HFF-Myc (cell line): ENCODE measurements at places on chromosomes 3 and 15.

DNA sequence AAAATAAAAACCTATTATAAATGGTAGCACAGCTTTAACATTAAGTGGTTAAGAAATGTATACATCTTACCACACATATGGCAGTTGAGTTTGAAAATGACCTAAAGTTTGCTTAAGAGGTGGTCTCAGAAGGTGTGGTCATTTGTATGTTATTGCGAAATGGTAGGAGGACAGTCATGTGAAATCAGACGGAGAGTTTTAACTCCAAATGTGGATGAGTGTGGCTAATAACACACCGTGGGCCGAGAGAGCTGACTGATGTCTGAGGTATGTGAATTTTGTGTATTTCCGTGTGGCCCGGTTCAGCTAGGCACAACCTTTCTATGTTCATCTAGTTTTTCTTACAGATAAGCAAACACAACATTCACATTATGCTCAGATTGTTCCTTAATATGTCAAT, 71.9 kb downstream of the ARNT2 start:
- DNase-seq: no peak

GRCh38 chr3:192246847-192247559, 480.3 kb downstream of the FGF12 start:
- DNase-seq: no peak

GRCh38 chr15:98967096-98967495, 40.5 kb downstream of the PGPEP1L start:
- no peak for DNase-seq

GRCh38 chr3:22284559-22284958, 533.5 kb upstream of the ZNF385D start:
- DNase-seq: no peak

- no peak for DNase-seq
Observed at GRCh38 chr3:195524171-195524896, 18.8 kb downstream of the PPP1R2 start.

DNA sequence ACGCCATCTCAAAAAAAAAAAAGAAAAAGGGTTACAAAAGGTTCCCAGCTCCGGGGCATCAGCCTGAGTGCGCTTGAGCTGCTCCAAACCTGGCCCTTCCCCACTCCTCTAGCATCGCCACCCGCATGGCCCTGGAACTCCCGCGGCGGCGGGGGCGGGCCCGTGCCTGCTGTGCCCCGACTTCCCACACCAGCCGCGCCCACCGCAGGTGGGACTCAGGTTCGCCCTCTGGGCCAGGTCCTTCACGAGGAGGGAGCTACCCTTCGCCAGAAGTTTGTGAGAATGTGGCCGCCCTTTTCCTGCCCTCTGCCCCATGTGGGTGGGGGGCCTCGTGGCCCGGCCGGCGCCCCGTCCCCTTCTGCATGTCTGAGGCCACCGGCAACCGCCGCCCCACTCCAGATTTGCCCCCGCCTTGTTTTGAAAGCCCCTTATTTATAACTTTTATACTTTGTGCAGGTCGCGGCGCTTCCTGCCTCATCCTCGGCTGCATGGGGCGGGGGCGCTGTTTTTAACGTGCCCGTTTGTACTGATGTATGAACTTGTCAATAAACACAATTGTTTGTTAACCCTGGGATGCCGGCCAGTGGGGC, 507 bp upstream of the JMJD7 start:
- DNase-seq: no peak

GRCh38 chr15:35717721-35718120, 171.8 kb upstream of the DPH6 start:
- DNase-seq: no peak

- DNase-seq: no peak
Observed at GRCh38 chr3:168807448-168807847, 711.7 kb upstream of the GOLIM4 start.

GRCh38 chr3:95798628-95799027, 1015.8 kb upstream of the EPHA6 start:
- DNase-seq: no peak

DNA sequence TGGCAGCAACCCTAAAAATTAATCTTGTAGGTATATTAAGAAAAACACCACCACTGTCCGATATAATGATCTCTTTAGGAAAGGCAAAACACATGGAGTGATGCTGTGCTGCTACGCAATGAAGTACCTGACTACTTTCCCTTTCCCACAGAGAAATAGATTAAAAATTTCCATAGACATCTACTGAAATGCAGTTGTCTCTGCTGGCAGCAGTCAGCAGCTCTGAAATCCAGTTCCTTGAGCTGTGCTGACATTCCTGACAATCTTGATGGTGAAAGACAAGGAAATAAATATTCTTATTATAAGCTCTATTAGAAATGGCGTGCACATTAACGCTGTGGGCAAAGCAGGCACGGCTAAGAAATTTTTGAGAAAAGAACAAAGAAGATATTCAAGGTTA, 287.6 kb downstream of the IL5RA start:
- DNase-seq: no peak

DNA sequence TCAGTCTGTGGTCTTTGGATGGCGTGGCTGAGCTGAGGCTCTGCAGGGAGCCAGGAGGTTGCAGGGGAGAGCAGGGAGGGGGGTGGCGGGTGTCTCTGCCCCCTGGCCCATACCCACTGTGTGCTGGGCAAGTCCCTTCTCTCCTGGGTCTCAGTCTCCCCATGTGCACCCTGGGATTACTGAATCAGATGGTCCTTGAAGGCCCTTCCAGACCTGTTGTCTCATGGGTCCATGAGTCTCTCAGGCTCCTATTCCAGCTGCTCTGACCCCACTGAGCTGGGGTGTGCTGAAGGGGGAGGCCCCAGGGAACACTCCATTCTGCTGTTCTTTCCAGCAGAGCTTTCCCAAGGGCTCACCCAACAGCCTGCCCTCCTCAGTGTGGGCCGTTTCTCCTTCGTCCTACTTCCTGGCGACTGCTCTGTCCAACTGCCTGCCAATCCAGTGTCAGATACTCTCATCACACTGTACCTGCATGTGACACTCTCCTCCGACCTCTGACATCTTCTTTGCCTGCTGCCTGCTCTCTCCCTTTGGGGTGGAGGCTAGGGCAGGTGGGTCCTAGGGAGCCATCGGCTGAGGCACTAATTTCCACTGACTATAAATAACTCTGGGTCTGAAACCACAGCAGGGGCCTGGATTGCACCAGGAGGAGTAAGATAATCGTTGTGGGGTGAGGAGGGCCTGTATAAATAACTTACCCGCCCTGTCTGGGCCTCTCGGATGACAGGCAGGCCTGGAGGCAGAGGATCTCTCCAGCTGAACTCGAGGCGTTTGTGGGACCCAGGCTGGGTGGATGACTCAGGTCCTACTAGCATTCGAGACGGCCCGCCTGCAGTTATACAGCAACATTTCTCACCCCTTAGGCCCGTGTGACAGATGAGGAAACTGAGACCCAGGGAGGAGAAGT, 67.1 kb downstream of the ATP2B2 start:
- no peak for DNase-seq

DNA sequence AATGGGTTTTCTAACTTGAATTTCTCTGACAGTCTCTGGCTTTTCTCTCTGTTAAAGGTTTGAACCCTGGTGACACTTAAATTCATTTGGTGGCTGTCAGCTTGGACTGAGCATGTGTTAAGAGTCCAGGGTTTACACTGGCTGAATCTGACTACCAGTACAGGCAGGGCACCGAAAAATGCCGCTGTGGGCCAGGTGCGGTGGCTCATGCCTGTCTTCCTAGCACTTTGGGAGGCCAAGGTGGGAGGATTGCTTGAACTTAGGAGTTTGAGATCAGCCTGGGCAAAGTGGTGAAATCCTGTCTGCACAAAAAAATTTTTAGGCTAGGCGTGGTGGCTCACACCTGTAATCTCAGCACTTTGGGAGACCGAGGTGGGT, 1.8 kb downstream of the MANF start:
- no peak for DNase-seq

- no peak for DNase-seq
Observed at GRCh38 chr15:52496776-52497470, 31.8 kb downstream of the MYO5A start.

GRCh38 chr3:132660811-132661070, 612 bp downstream of the UBA5 start:
- no peak for DNase-seq

DNA sequence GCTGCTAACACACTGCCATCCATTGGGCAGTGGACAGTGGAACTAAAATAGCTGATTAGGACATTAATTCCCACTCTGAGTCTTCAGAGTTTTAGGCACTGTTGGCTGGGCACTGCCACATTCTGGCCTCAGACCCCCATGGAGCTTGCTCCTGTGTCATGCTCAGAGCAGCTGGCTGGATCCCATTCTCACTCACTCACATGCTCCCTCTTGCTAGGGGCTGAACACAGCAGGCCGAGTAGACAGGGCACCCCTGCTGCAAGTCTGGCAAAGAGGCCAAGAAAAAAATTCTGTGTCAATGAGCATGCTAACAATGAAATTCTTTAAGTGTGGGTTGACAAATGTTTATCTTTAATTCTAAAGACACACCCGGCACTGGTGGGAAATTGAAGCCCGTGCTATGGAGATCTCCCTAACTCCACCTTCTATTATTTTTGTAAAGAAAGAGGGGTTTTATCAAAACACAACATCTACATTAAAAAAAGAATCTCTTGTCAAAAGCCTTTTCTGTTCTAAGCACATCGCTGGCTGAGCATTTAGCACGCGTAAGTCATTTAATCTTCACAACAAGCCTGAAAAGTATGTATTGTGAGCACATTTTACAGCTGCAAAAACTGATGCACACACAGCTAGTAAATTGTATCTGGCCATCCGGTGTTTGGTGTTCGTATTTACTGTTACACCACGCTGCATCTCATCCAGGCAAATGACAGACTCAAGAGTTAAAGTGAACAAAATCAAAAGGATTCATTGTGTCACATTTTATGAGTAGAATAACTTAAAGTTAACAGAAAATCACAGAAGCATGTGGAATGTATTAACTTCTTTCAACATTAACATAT, 362.1 kb downstream of the PLOD2 start:
- DNase-seq: no peak

- DNase-seq: no peak
Observed at GRCh38 chr15:49556437-49556836, 64.2 kb downstream of the FAM227B start.

GRCh38 chr3:40265181-40265580, 44.3 kb upstream of the EIF1B start:
- DNase-seq: no peak

DNA sequence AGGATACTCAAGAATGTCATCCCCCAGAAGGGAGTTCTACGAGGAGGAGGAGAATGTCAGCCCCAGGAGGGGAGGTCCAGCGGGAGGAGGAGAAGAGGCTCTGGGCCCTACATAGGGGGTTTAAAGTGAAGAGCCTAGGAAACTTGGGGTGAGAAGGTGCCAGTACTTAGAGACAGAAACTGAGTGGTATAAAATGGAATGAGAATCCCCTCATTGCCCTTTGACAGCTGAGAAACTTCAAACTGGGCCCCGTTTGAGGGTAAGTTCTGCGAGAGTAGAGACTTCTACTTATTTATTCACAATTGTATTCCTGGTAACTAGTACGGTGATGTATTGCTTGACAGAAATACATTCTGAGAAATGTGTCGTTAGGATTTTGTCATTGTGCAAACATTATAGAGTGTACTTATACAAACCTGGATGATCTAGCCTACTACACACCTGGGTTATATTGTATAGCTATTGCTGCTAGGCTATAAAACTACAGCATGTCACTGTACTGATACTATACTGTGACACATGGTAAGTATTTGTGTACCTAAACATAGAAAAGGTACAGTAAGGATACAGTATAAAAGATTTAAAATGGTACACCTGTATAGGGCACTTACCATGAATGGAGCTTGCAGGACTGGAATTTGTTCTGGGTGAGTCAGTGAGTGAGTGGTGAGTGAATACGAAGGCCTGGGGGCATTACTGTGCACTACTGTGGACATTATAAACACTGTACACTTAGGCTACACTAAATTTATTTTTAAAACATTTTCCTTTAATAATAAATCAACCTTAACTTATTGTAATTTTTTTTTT, 62.0 kb downstream of the TSC22D2 start:
- no peak for DNase-seq

DNA sequence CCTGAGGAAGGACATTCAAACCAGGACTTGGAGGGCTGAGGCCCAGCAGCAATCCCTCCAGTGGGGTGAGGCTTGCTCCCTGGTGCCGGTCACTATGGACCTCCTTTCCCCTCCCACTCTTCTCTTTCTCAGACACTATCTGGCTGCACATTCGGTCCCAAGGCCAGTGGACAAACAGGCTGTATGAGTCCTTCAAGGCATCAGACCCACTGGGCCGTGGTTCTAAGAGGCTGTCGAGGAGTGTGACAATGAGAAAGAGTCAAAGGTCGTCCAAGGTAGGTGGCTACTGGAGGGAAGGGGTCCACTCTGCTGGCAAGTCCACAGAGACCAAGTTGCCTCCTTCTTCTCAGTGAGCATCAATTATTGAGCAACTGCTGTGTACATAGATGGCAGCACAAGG, 28.0 kb downstream of the NOX5 start:
- no peak for DNase-seq

DNA sequence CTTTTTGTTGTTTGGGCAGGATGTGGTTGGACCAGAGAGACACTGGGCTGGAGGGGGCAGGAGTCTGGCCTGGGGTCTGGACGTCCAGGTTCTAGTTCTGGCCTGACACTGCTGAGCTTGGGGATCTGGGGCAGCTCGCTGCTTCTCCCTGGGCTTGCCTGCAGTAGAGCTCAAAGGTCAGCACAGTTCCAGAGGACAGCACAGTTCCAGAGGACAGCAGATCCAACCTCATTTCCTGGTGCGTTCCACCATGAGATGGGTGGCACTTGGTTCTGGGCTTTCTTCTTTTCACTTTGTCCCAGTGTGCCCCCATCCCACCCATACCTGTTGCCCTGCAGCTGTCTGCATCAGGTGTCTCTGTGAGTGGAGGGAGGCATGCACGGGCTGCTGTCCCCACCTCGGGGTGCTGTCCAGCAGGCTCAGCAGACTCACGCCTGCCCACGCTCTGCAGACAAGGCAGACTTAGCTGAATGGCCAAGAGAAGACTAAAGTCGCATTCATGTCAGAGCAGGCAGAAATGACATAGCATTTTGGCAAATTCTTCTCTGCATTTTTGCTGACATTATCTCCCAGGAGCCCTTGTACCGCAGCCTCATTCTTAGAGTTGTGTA, 16.7 kb downstream of the CACNA2D3 start:
- DNase-seq: no peak

- no peak for DNase-seq
Observed at GRCh38 chr15:90773485-90773884, 56.3 kb downstream of the BLM start.

- no peak for DNase-seq
Observed at GRCh38 chr3:156825795-156826143, 384 bp upstream of the LEKR1 start.

GRCh38 chr15:41416128-41416741, 660 bp upstream of the RTF1 start:
- DNase-seq: no peak
